ENCODE measurements at places on chromosomes 5 and 9.

DNA sequence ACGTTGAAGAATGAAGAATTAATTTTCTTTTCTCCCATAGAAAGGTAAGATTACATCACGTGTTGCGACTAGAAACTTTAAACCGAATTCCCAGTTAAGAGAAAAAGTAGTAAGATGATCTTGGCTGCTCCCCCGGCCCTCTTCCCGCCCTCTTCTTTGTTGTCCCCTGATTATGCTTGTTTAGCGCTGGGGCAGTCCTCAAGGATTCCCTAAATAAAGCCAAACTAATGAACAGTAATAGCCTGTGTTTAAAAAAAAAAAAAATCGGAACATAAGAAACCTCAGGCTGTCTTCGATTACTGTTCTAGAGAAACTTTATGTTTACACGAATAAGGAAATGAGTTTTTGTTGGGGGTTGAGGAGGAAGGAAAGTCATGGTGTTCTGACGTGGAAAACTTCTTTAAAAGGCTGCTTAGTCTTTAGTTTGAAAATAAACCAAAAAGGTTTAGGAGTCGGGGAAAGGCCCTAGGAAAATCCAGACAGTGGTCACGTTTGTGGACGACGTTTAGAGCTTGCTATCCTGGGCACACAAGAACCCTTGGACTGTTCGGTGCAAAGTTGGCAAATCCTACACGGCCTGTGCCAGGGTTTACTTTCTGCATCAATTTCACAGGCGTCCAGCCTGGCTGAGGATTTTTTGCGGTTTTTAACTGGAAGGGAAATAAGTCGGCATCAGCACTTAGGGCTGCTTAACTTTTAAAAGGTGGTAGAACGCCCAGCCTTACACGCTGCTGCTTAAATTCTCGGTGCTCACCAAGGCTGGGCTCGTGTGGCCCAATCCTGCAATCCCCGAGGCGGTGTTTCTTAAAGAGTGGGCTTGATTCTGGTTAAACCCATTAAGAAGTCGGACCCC lies 1.1 kb upstream of the MAT2B start:
- peak; percentile 66 for DNase-seq

DNA sequence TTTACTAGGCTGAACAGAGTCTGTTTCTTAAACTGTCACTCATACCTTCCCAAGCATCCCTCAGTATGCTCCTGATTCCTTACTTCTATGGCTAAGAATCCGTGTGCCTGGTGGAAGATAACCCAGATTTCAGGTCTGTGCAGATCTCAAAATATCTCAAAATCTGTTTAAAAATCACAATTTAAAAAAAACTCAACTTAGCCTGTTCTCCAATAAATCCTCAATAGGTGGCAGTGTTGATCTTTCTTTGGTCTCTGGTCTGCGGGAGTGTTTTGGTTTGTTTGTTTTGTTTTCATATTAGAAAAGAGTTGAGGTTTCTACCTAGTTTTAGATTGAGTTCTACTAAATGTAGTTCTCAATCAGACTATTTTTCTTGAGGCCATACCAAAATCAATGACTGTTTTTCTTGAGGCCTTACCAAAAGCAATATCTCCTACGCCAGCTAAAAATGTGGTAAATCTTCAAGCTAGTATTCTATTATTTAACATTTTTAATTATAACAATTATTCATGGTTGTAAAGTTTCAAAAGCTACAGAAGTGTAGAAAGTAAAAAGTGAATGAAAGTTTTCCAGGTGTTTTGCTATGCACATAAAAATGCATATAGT lies 57.9 kb downstream of the TGFBR1 start:
- DNase-seq: peak; percentile 37

DNA sequence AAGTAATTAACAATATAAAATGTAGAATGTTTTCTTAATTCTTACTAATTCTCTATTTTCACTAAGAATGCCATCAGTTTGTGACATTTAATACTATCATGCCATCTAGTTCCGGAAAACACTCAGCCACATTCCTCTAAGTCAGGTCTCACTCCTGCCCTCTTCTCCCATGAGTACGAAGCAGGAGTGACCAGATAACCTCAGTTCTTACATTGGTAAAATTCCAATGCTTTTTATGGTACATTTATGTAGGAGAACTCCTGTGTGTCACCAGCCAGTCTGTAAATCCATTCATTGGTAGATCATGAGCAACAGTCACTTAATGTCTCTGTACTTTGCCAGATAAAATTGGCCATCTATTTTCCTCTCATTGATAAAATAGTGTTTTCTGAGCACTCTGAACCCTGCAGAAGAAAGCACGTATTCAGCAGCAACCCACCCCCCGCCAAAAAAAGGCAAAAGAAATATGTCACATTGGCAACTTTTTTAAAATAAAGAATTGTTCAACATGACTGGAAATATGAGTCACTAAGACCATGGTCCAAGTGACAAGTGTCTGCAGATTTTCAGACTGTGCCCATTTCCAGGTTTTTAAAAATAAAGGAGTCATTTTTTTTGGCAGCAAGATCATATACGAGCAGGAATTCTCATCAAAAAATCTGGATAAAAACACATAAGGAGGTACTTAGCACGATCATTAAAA lies 11.8 kb downstream of the GLIS3 start:
- no peak for DNase-seq

DNA sequence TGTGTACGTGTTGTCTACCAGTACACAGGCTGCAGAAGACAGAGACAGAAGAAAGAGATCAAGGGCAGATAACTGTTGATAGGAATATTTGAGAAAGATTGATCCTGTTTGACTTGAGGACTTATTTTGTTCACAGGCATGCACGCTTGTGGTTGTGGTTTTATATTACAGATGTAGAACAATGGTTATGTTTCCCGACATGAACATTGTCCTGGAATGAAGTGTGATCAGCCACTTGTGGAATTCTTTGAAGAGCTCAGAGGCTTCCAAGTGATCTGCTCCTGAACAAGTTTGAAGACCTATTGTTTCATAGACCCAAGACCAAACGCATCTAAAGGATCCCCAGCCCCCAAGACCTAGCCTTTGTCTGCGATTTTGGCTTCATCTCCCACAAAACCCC lies 13.7 kb downstream of the TEX53 start:
- no peak for DNase-seq

DNA sequence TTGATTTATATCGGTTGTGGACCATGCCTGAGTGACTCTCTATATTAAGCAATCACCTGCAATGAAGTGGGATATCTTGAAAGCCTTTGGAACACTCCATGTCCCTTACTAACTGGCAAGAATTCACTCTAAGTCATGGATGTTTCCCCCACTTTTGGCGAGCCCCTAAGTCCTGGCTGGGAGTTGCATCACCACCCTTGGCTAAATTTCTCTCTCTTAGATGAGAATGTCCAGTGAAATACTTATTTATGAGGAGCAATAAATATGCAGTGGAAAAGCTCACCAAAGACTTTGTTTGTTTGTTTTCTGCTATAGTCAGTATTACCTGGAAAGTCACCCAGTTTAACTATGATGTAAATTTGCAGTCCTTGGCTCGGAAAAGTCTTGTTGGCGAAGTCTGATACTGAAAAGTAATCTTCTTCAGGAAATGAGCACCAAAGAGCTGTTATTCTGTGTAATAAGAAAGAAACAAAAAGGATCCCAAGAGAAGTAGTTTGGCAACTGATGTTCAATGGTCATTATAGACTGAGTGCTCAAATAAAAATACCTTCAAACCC lies 333.8 kb downstream of the DMRT2 start:
- DNase-seq: no peak

GRCh38 chr9:131386281-131386680 lies 7.6 kb upstream of the PRRC2B start:
- DNase-seq: no peak

DNA sequence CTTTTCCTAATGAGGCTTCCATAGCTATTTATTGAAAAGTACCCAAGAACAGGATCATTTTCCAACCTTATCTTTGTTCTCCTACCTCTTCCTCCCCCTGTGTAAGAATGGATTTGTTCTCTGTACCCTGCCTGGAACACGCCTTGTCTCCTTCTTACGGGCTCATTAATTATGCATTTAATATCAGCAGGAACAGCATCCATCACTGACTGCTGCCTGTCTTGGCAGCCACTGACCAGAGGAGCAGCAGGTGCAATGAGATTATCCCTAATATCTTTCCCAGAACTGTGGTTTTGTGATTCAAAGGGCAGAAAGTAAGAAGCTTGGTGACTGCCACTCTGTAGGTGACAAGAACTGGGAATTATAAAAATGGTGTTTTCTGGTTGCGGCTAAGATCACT lies 19.3 kb upstream of the INSYN2B start:
- DNase-seq: no peak
